Renal cortex interstitium (tissue), 15 donors: ENCODE measurements at places on chromosomes 4 and X.

DNA sequence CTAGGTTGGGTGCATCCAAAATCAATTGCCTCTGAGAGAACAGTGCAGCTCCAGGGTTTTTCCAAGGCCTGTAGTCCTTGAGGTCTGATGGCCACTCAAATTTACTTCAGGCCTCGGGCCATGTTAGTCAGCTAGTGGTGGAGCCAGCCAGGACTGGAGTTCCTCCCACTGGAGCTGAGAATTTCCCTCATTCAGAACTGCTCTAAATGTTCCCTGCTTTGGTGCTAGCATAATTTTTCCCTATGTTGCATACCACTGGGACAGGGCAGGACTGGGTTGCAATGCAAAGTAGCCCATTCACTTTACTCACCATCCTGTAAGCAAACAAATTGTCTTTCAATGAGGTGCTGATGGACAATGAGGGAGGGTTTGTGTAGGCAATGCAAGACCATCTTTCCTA, 146.0 kb upstream of the ZXDB start:
- DNase-seq = no peak

DNA sequence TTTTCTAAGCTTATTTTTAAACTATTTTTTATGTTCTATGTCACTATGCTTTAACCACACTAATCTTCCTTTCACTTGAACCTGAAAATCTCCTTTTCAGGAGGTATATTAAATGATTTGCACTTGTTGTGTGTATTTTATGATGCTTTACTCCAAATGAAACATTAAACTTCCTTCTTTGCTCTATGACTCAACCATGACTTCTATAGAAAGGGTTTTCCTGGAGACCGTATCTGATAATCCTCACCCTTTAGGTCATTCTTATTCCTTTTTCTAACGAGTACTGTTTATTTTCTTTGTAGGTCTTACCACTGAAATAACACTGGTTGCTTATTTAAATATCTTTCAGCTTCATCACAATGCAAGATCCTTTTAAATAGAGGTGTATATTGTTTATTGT, 1163.2 kb downstream of the PCDH18 start:
- DNase-seq = no peak

DNA sequence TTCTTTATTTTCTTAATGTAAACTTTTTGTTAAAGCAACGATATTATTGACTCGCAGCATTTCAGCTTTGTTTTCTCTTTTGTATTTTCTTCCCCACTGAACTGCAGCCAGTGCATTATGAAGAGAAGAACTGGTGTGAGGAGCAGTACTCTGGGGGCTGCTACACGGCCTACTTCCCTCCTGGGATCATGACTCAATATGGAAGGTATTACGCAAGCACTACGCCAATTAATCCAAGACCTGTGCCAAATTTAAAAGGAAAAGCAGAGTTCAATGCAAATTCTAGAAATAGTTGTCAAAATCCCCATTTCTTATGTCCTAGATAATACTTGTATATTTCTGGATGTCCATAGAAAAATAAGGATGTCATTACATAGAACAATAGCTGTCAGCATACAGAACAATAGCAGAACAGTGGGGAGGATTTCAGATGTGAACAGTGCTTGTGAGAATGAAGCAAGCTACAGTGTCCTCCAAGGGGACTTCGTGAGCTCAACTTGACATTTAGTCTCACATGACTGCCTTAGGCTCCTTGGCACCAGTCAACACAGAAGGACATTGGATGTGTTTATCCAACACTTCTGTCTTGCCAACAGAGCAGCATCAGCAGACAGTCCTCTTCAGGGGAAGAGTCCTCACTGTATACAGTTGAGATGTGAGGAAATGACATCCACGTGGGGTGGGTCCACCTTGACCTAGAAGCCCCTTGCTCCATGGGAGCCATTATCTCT, 85.9 kb downstream of the MAOA start:
- DNase-seq = no peak

GRCh38 chr4:1493540-1494287, 87.5 kb upstream of the NKX1-1 start:
- DNase-seq = no peak

DNA sequence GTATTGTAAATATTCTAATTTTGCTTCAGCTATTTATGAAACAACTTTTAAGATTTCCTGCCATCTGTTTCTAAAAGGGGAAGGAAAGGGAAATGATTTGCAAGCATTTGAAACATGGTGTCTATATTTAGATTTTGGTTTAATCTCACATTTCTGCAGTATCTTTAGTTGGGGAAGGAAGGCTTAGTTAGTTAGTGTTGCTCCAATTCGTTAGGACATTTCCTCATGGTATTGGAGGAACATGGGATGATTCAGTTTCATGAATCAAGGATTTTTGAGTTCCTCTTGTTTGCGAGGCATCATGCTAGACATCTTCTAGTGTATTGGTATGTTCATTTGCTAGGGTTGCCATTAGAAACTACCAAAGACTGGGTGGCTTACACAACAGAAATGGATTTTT, 20.5 kb upstream of the TMEM192 start:
- DNase-seq = no peak
